ENCODE measurements at places on chromosomes 2 and 18.

GRCh38 chr2:121791801-121792221 is 36.4 kb downstream of the TSN start:
- no peak for DNase-seq

GRCh38 chr2:74777161-74777900 is 56.6 kb upstream of the HK2 start:
- DNase-seq: no peak

GRCh38 chr2:163474319-163474744 is 261.5 kb downstream of the FIGN start:
- no peak for DNase-seq

DNA sequence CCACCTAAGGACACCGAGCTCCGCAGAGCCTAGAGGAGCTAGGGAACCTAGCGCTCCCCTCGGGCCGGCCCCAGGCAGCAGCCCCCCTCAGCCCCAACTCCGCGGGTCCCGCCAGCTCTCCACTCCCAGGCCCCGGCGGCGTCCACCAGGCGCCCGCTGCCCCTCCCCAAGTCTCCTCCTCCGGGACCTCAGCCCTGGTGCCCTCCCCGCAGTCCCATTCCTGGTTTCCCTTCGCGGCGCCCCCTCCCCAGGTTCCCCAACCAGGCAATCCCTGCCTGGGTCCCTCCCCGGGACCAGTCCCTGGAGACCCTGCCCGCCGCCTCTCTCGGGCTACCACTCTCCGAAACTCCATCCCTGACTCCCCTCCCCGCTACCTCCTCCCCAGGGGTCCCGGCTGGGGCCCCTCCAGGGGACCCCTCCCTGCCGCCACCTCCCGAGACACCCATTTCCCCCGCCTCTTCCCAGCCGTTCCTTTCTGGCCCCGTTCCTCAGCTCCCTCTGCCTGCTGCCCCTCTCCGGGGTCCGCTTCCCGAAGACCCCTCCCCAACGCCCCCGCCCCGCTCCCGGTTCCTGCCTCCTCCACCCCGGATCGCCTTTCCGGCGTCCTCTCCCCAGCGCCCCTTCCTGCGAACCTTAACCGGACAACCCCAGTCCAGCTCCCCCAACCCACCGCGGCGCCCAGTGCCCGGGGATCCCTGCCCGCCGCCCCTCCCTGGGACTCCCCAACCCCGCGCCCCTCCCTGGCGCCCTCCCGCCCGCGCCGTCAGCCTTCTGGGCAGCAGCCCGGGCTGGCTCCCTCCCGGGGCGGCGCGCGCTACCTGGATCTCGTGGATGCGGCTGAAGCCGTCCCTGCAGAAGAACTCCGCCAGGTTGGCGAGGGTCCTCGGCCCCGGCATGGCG is 678 bp downstream of the CYP27C1 start:
- peak; percentile 55 for DNase-seq

- DNase-seq: peak; percentile 61
Observed at GRCh38 chr2:23499439-23499838, 114.5 kb downstream of the KLHL29 start.

- peak; percentile 58 for DNase-seq
Observed at GRCh38 chr2:13522917-13523821, 806.4 kb downstream of the TRIB2 start.

DNA sequence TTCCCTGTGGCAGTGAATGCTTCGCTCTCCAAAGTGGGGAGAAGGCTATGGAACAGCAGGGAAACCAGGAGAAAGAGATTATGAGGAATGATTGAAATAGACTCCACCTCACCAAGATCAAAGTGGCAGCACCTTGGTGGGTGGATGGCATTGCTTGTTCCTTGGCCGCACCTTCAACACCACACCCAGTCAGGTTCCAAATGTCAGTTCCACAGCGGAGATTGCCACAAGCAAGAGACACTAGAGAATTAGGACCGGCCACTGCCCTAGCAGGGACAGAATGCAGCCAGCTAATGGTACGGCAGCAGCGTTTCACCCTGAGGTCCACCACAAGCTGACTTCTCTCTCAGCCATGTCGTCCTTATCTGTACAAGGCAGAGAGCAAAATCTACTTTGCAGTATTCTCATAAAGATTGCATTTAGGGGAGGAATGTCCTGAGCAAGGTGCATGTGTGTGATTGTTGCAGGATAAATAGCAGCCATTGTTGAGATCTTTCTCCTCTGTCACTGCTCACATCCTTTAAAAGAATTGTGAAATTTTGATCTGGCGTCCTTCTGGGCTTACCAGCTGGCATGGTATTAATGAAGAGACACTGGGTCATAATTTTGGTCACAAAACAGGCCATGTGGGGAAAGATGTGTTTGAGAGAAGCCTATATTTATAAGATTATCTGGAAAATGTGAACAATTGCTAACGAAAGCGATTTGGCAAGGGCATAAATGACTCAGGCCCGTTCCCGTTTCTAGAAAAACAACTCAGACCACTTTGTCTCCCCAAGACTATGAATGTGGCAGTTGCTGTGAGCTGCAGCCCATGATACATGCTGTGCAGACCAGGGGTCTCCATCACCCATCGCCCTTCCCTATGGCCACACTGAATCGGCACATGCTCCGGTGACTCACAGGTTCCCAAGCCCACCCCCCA is 228.6 kb upstream of the ID2 start:
- DNase-seq: no peak

GRCh38 chr2:196420143-196420542 is 219.4 kb upstream of the CCDC150 start:
- no peak for DNase-seq

GRCh38 chr2:168809537-168809936 is 7.1 kb downstream of the NOSTRIN start:
- DNase-seq: no peak

- DNase-seq: peak; percentile 62
Observed at GRCh38 chr2:164314148-164314547, 307.1 kb downstream of the GRB14 start.

DNA sequence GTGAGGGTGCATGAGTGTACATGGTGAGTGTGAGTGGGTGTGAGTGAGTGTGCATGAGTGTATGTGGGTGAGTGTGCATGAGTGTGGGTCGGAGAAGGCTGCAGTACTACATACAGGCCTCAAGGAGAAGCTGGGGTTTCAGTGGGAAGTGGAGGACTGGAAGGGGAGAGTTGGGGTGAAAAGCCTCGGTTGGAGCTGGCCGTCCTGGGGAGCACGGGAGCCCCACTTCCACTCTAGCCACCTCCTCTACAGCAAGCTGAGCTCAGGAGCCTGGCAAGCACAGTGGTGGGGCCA is 68.7 kb upstream of the HPCAL1 start:
- DNase-seq: no peak

DNA sequence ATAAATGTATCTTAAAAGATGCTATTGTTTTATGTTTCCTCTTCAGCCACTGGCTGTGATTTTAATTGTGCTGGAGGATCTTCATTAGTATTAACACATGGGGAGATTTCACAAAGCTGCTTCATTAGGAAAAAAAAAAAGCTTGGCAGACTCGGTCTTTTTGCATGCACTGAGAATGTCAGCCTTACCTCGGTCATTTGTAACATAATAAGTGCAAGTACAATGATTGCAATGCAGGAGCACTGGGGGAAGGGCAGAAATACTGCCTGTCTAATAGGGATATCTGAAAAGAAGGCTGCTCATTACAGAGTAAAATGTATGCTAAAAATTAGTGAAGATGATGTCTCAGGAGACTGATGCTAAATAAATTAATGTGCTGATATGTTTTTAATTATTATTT is 1.3 kb upstream of the BAZ2B start:
- peak; percentile 78 for DNase-seq

GRCh38 chr2:221807706-221808105 is 235.6 kb upstream of the EPHA4 start:
- DNase-seq: no peak

DNA sequence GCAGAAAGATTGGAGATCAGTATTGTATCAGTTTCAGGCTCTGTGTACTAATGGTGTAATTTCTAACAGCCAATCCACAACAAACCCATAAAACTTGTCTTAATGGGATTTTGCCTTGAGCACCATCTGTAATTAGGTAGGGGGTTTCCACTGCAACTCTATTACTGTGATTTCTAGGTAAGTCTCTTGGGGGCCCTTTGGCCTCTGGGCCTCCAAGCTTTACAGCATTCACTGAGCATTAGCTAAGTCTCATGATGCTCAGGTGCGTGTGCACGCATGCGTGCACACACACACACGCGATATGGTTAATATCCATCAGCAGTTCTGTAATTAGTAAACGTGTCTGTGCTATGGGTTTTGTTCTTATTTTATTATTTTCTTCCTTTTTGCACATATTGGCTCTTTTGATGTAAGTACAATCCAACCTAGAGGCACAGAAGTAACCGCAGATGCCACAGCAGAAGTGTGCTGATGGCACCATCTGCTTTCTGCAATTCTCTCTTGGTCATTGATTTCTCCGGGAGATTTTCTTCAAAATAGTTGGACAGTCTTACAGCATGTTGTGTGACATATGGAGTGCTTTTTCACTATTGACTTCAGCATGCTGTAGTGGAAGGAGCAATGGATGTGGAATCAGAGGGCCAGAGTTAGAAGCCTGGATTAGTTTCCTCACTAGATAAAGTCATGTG is 592.0 kb downstream of the LRRTM4 start:
- no peak for DNase-seq

- no peak for DNase-seq
Observed at GRCh38 chr2:205934443-205934842, 151.5 kb downstream of the INO80D start.

DNA sequence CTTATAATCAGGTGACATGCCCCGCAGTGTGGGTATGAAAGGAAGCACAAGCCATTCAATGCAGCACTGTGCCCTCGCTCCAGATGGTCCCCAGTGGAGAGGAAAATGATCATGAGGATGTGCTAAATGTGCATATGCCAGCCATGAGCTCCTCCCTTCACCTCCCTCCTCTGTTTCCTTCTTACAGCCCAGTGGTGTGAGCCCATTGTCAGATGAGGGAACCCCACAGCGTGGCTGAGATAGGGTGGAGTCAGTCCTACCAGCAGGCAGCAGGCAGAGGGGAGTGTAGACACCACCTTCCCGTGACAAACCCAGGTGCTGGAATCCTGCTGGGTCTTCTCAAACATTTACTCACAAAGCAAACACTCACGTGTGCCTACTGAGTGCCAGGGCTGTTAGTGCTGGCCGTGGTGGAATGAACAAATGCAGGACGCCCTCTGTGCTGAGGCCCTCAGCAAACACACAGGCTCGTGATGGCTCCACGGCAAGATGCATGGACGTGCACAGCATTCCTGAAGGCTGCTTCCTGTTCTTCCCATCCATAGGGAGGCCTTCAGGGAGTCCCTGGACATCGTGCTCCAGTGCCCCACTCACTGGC is 181.7 kb upstream of the TPO start:
- DNase-seq: no peak

- DNase-seq: no peak
Observed at GRCh38 chr2:55907686-55908085, 15.9 kb downstream of the EFEMP1 start.

GRCh38 chr2:119429225-119429981 is 2.3 kb upstream of the TMEM37 start:
- DNase-seq: peak; percentile 77

DNA sequence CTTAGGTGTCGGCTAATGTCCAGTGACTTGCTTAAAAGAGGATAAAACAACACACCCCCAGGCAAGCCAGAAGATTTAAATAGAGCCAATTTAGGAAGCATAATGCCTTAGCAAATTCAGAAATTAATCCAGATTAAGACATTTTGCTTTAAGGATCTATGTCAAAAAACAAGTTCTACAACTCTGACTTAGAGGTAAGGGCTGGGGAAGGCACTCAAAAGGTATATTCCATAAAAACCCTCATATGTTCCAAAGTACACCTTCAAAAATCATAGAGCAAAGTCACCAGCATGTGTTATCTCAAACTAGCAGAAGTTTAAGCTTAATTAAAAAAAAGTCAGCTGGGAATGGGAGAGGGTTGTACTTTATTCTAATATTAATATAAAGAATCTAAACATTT is 206.4 kb downstream of the NOL4 start:
- no peak for DNase-seq

DNA sequence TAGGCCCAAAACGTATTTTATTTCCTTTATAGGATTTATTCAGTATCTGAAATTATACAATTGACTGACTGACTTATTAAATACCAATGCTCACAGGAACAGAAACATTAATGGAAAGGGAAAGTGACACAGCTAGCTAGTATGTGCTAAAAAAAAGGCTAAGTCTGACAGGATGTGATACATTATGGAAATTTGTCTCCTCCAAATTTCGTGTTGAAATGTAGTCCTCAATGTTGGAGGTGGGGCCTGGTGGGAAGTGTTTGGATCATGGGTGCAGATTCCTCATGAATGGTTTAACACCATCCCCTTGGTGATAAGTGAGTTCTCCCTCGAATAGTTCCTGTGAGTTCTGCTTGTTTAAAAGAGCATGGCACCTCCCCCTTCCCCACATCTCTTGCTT is 70.6 kb upstream of the WDR75 start:
- DNase-seq: no peak

- no peak for DNase-seq
Observed at GRCh38 chr18:35387152-35387571, 10.0 kb upstream of the ZNF396 start.

- no peak for DNase-seq
Observed at GRCh38 chr2:70241340-70241739, 7.1 kb downstream of the TIA1 start.

- no peak for DNase-seq
Observed at GRCh38 chr2:2170189-2170588, 160.9 kb downstream of the MYT1L start.

- no peak for DNase-seq
Observed at GRCh38 chr2:121992700-121993099, 237.2 kb downstream of the TSN start.

DNA sequence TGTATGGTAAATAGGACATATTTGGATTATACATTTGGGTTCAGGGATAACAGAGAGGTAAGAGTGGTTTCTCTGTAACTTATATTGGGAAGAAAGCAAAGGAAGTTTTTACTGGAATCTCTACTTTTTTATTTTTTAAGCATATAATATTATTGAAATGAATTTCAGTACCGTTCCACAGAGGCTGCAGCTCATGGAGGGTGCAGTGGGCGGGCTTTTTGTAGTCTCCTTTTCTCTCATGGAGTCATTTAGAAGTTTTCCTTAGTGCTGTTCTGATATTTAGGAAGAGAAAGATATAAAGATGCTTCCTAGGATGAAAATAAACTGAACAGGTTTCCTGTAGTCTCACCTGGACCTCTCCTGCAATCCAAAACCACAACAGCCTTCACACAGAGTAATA is 1153.3 kb upstream of the TMEFF2 start:
- no peak for DNase-seq

GRCh38 chr2:60070196-60070595 is 483.3 kb downstream of the BCL11A start:
- DNase-seq: no peak

DNA sequence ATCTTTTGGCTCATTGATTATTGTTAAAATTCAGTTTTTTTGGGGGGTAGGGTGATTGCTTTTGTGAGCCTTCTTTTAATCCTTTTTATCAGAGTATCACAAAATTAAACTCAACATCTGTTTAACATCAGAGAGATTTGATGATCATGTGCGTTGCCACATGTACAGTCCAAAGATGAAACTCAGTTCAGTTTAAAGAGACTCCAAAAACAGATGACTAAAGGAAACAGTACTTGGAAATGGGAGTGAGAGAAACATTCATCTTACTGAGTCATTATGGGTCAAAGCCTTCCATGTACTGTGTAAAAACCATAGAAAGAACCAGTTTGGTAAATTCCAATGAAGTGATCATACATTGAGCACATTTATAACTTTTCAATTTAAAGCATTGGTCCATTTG is 53.0 kb downstream of the LYPD6 start:
- peak; percentile 72 for DNase-seq

GRCh38 chr2:102422910-102423309 is at the start of gene IL18RAP:
IL18RAP (plus strand) TSS chr2:102423160; CDS start chr2:102423278, 118 bp downstream.
- no peak for DNase-seq

- no peak for DNase-seq
Observed at GRCh38 chr2:147490401-147491261, 354.2 kb upstream of the ACVR2A start.
